Caco-2 (cell line): ENCODE measurements at places on chromosomes 16 and 17.

DNA sequence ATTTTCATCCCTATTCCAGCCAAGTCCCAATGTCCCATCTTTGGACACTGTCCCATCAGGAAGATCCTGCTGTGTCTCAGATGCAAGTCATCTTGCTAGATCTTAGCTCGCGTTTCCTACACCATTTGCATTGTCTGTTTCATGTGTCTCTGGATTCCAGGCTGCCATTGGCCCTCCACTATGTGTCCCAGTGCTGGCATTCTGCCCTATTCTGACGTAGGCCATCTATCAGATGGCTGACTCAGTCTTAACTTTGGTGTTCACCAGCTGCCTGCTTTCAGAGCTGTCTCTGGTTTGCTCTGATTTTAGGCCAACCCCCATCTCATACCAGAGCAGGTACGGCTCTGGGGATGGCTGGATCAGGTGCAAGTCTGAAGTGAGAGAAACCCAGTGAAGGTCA is 300.9 kb upstream of the ASIC2 start:
- DNase-seq: no peak

DNA sequence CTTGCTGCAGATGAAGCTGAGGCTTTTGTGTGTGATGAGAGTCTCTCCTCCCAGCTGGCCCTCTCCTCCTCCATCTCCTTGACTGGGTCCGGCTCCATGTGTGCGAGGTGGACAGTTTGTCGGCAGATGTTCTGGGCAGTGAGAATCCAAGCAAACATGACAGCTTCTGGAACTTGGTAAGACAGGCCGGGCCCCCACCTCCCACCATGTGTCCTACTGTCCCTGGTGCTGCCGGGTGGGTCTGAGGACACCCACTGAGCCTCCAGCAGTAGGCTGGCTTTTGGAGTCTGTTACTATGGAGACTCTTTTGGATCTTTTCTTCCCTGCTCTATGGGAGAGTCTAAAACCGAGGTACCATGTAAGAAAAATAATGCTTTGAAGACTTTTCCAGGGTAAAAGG is 12.7 kb downstream of the NUP85 start:
- DNase-seq: no peak

DNA sequence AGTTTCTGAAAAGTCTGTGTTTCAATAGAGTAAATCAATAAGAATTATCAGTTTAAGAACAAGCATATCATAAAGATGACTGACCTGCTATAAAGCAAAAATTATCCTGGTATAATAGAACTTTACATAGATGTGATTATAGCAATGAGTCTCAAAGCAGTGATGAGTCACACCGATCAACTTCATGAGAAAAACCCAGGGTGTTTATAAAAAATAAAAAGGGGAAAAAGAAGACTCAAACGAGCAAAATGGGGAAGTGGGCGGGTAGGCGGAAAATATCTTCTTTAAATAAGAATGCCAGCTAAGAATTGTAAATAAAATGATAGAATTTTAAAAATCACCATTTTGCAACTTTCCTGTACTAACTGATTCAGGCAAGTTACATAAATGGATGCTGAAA is 46.8 kb downstream of the BRIP1 start:
- DNase-seq: no peak

DNA sequence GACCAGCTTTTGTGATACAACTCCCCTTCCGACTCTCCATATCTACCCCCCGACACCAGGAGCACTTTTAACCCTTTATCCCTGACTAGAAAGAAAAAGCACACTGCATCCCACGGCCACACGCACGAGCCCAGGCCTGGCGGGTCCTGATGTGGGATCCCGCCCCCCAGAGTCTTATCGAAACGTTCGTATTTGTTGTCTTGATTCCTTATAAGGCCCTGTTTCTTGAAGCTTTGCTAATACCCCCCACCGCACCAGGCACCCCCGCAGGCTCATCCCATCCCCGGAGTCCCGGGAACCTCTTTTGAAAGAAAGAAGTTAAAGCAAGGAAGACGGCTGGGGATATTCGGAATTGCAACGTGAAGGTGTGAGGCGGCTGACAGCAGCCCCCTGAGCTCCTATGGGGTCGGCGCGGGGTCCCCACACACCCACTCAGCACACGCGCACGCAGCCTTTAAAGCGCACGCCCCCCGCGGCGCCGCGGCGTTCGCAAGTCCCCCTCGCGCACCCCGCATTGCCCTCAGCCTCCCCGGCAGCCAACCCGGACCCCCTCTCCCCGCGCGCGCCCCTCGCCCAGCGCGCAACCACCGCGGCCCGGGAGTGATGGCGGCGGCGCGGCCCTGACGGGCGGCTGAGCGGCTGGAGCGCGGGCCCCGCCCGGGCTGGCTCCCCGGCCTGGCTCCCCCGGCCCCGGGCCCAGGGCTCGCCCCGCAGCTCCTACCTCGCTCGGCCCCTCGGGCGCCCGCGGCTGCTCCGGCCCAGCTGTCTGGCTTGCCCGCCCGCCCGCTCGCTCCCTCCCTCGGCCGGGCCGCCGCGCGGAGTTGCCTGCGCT is 448 bp downstream of the STAT5B start:
- no peak for DNase-seq

DNA sequence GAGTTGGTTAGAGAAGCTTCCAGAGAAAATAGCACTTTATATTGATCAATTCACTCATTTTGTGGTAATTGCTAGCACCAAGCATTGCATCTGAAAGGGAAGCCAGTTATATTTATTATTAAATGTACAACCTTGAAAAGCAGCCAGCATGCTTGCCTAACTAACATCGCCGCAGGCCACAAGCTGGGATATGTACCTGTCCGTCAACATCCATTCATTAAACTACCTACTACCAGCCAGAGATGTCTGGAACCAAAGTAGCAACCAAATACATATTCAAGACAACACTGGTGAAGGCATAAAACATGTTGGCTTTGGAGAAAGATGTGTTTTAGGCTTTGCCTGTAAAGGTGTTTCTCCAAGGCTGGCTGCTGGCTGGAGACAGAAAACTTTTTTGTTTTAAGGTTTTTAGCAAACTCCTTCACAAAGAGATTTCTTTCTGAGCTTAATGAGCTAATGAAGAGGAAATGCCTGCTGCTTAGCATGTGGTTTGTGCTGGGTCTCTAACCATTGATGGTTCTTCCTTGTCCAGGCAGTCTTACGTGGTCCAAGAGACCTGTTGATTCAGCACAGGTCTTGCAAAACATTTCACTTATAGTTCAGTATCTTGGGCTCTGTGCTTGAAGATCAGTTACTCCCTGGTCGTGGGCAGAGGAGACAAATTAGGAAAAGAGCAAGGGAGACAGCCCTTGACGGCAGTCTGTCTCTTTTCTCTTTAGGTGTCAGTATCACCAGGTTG is 3.1 kb downstream of the ITPRIPL2 start:
- DNase-seq: no peak

- DNase-seq: no peak
Measured at GRCh38 chr17:14302091-14302430, 1.2 kb downstream of the HS3ST3B1 start.

GRCh38 chr17:59062509-59062908 is 44.2 kb downstream of the TRIM37 start:
- DNase-seq: no peak

DNA sequence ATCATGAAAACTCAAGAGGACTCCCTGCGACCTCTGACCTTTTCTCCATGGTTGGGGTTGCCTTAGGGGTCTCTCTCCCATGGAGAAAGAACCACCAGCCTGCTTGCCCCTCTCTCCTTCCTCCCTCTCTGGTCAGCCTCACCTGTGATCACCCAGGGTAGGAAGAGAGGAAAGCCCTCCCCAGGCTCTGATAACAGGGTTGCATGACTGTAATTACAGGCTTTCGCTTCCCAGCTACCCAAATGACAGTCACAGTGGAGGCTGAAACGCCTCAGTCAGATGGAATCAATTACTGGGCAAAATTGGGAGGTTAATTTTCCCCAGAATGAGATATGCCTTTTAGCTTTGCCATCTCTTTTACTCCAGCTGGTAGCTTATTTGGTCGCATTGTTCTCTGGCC is 265.8 kb upstream of the SOX9 start:
- no peak for DNase-seq

- DNase-seq: no peak
Measured at GRCh38 chr17:66172691-66173223, 19.2 kb downstream of the CEP112 start.

GRCh38 chr17:70736375-70736957 is 567.1 kb downstream of the KCNJ2 start:
- DNase-seq: no peak

DNA sequence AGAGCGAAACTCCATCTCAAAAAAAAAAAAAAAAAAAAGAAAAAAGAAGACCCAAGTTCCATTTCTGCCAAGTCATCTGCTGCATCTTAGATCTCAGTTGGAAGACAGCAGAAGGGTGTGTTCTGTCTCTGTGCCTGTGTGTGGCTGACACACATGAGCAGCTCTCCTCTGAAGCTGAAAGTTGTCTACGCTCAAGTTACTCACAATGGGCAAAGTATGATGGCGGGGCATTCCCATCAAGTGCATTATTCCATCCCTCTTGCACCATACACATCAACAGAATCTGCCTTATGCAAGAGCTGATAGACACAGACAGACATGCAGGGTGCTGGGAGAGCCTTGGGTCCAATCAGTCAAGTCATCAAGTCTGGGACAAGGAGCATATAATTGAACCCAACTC is 402.2 kb downstream of the XYLT1 start:
- no peak for DNase-seq

DNA sequence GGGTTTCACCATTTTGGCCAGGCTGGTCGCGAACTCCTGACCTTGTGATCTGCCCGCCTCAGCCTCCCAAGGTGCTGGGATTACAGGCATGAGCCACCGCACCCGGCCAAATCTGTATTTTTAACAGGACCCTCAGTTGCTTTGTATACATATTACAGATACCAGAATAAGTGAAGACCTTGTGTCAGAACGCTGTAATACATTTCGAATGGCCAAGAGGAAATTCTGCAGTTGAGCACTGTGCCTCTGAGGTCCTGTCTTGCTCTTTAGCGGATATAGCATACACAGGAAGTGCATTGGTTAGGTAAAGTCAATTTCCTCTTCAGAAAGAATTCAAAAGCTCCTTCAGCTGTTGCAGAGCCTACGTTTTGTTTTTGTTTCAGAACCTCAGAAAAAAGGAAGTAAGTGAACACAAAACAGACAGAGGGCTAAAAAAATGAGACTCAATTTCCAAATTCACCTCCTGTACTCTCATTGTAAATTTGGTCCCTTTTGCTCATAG is 15.7 kb downstream of the CRLF3 start:
- no peak for DNase-seq

- no peak for DNase-seq
Measured at GRCh38 chr16:88927010-88927409, 50.0 kb downstream of the CBFA2T3 start.

GRCh38 chr17:6534846-6535514 is 21.4 kb downstream of the PITPNM3 start:
- no peak for DNase-seq

- DNase-seq: no peak
Measured at GRCh38 chr17:77666462-77666861, 292.0 kb upstream of the TNRC6C start.

- DNase-seq: no peak
Measured at GRCh38 chr16:70522216-70523075, 908 bp downstream of the COG4 start.

DNA sequence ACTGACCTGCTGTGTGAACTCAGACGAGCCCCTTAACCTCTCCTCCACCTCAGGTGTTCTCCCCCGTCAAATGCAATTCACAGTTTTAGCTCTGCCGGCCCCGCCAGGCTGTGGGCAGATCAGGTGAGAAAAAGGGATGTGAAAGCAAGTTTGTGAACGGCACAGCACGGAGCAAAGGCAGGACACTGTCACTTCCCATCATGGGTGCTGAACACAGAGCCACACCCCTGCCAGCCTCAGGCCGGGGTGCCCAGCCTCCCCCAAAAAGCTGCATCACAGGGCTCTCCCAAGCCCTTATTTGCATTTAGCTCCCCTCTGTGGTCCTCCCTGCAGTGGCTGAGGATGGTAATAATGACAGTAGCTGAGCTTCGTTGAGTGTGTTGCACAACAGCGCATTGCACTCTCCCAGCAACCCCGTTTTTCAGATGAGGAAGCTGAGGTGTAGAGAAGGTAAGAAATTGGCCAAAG is 88.8 kb upstream of the TNRC6C start:
- no peak for DNase-seq

GRCh38 chr17:1060991-1061390 is 64.1 kb downstream of the TIMM22 start:
- no peak for DNase-seq

DNA sequence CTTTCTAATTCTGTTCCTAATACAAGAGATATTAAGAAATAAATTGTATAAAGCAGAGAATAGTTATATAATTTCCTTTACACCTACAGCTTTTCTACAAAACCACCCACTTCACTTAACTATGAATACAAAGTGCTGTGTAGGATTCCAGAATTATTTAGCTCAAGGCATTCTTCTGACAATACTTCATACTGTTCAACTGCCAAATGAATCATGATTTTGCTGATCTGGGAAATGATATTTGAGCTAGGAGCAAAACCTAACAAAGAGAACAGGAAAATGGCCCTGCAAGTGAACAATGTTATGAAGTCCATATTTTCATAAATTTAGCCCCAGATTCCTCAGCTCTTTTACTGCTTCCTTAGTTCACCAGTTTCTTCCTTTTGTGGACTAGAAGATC is 12.9 kb downstream of the BBS2 start:
- no peak for DNase-seq

DNA sequence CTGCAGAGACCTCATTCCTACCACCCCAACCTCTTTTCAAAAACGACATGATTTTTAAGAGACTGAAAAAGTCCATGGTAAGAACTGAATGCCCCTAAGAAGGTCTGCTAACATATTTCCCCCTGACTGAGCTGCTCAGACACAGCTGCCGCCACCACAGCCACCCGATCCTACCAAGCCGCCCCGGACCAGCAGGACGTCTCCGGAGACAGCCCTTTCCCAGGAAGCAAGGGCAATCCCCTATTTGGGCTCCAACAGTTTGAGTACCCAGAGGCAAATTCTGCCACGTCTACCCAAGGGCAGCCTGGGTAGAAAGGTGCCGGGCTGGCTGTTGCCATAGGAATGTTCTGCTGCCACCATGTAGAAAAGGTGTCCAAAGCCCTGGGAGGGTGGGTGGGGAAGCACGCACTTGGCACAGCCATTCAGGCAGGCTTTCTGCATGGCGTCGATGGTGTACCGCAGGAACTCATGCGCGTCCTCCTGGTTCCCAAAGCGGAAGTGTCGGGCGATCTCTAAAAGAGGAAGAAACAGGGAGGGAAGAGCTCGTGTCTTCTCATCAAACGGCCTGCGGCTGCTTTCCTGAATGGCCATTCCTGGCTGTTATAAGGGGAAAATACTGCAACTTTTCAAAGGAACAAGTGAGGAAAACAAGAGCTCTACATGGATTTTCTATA is 13.6 kb downstream of the USP36 start:
- DNase-seq: no peak

DNA sequence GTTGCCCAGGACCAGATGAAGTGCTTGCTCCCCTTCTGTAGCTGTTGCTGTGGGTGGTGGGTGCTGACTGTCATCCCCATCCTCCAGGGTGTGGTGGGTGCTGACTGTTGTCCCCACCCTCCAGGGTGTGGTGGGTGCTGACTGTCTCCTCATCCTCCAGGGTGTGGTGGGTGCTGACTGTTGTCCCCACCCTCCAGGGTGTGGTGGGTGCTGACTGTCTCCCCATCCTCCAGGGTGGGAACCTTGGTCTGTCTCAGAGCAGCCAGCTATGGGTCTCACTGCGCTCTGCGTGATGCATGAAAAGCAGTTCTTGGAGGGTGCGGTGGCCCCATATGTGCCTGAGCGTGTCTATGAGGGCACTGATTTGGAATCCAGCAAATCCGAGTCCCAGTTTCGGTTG is 163.8 kb downstream of the RPTOR start:
- DNase-seq: no peak

- no peak for DNase-seq
Measured at GRCh38 chr17:71987634-71988033, 133.2 kb upstream of the SOX9 start.
